Stimulated activated CD4-positive, alpha-beta T cell treated with anti-CD3 and anti-CD28 coated beads, Interleukin-12 subunit alpha, Interleukin-12 subunit beta, amount 100 ng/mL, for 4 hours (primary cell): ENCODE measurements at places on chromosomes 4 and X.

- no peak for DNase-seq
These were observed 86.8 kb downstream of the ZNF718 start for GRCh38 chr4:211033-211511.

GRCh38 chr4:3417448-3417847 is 24.3 kb upstream of the HGFAC start:
- no peak for DNase-seq

DNA sequence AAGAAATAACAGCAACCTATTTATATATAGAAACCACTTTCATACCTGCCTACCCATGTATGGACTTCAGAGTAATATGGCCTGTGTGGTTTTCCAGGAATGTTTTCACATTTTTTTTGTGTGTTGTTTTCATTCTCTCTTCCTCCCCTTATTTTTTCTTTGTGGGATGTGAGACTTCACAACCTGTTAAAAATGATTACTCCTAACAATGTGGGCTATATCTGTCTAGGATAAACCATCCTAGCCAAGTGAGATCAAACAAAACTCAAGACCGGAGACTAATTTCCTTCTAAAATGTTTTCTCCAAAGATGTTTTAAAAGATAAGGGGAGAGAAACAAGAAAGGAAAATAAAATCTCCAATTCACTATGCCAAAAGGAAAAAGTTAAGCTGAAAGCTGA is 106.1 kb upstream of the DIPK2B start:
- no peak for DNase-seq

- DNase-seq: no peak
These were observed 2.4 kb downstream of the PCDH7 start for GRCh38 chr4:30722359-30723200.

- no peak for DNase-seq
These were observed 278.6 kb upstream of the DIPK2B start for GRCh38 chrX:45479196-45479834.

- DNase-seq: no peak
These were observed 84.3 kb upstream of the PRSS48 start for GRCh38 chr4:151192556-151193235.

- no peak for DNase-seq
These were observed 542.3 kb upstream of the GRIA3 start for GRCh38 chrX:122641826-122642225.

- DNase-seq: no peak
These were observed 371.2 kb downstream of the AFF2 start for GRCh38 chrX:148871422-148872160.

GRCh38 chr4:30380404-30380998 is 339.7 kb upstream of the PCDH7 start:
- no peak for DNase-seq

DNA sequence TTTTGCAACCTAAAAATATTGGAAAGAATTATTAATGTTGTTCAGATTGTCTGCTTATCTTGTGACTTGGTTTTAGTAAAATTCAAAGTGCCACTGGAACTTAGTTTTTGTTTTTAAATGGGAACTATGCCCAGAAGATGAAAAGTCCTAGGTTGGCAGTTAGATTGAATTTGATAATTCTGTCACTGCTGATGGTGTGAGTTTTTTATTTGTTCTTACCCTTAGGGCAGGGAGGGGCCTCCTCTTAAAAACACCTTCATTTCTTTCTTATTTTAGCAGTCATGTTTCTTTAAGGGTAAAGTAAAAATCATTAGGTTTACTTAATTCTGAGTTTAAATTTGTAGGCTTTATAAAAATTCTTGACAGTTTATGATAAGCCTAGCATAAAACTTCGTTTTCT is 80.6 kb downstream of the AFF1 start:
- DNase-seq: no peak

DNA sequence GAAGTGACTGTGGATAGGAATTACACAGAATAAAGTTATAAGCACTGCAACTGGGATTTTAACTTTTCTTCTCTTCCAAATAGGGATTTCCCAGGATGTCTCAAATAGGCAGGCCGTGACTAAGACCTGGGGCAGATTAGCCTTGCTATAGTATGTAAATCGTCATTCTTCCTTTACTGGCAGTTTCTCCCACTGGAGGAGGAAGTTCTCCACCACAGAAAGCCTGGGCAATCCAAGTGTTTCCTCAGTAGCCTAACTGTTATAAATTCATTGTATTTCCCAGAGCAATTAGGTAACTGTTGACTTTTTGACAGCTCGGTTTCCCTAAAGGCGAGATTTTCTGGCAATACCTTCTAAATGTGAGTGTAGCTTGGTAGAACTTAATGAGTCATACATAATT is at the start of gene TNIP3:
Gene TNIP3, minus strand, starts transcription at position 31 of the 400 bp plus-strand sequence. CDS start 196 bp downstream, outside the sequence.
- DNase-seq: no peak

DNA sequence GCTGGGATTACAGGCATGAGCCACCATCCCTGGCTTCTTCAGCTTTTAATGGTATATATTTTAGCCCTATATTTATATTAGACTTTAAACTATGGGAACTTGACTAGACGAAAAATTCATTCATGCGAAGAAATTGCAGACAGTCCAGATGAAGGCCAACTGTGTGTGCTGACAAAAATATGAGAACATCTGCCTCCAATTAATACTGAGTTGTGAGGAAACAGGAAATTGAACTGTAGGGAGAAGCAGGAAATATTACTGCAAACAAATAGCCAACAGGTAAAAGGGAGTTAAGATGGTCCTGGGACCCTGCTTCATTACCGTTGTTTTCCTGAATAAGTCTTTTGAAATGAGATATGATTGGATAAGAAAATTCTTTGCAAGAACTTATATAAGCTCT is 26.3 kb downstream of the MGARP start:
- DNase-seq: no peak
